Left colon (tissue), 2 donors: ENCODE measurements at places on chromosomes 13 and 19.
A peak's percentile ranks its signal among the peaks of the same experiment; 100 is the strongest.

- DNase-seq: peak; percentile 36
These were observed 1.2 kb downstream of the KL start for GRCh38 chr13:33017323-33017929.

- DNase-seq: no peak
These were observed 10.3 kb downstream of the ACTN4 start for GRCh38 chr19:38657633-38658222.

GRCh38 chr19:18903156-18904037 is 7.4 kb upstream of the CERS1 start:
- no peak for DNase-seq

DNA sequence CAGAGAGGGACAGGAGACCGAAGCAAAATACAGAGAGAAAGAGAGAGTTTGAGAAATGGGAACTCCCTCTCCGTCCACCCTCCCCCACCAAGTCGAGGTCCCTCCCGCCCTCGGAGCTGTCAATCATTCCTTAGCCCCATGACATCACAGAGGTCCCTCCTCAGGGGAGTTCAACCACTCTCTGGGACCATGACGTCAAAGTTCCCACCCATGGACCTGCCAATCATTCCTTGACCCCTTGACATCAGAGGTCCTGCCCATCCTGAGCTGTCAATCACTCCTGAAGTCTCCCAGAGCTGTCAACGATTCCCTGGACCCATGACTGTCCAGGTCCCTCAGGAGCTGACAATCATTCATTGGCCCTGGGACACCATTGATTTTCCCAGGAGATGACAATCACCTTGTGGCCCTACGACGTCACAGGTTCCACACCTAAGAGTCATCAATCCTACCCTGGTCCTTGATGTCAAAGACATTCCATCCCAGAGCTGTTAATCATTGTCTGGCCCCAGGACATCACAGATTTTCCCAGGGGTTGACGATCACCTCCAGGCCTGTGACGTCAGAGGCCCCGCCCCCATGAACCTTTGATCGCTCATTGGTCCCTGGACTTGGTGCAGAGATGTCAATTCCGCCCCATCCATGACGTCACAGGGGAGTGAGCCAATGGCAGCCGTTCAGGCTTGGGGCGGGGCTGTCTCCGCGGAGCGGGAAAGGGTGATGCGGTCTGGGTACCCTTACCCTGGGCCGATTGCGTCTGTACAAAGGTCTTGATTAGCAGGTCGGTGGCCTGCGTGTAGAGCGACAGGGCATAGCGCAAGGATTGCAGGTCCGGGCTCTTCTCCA is 61.7 kb downstream of the COLGALT1 start:
- DNase-seq: no peak

- no peak for DNase-seq
These were observed 28.1 kb downstream of the MPND start for GRCh38 chr19:4371247-4372164.

DNA sequence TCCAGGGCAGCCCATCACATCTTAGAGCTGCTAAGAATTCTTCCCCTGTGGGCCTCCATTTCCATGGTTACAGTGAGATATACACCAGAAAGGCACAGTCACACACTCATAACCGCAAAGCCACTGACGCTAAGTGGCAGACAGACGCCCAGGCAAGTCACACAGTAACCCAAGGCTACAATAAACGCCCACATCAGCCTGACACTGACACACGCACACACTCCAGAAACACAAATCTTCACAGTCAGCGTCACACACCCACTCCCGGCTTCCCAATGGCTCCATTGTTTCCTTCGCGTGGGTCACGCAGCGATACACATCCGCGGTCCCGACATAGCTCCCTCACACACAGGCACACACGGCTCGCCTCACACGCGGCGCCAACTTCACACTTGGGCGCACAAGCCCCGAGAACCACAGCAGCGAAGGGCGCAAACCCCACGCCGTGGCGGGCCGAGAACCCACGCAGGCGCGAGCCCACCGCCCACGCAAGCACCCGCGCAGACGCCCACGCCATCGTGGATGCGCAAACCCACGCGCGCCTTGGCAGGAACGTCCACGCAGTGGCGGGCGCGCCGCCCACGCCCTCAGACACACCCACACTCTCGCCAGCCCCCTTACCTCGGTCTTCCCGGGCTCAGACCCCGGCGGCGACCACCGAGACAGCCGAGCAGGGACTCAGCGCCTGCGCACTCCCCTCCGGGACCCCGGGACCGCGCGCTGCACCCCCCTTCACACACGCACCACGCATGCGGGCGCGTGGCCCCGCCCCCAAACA is at the start of gene ZNF667:
TSS of gene ZNF667 (minus strand) at position 695 of the 778 bp plus-strand sequence. CDS start 14,975 bp downstream, outside the sequence.
- no peak for DNase-seq

DNA sequence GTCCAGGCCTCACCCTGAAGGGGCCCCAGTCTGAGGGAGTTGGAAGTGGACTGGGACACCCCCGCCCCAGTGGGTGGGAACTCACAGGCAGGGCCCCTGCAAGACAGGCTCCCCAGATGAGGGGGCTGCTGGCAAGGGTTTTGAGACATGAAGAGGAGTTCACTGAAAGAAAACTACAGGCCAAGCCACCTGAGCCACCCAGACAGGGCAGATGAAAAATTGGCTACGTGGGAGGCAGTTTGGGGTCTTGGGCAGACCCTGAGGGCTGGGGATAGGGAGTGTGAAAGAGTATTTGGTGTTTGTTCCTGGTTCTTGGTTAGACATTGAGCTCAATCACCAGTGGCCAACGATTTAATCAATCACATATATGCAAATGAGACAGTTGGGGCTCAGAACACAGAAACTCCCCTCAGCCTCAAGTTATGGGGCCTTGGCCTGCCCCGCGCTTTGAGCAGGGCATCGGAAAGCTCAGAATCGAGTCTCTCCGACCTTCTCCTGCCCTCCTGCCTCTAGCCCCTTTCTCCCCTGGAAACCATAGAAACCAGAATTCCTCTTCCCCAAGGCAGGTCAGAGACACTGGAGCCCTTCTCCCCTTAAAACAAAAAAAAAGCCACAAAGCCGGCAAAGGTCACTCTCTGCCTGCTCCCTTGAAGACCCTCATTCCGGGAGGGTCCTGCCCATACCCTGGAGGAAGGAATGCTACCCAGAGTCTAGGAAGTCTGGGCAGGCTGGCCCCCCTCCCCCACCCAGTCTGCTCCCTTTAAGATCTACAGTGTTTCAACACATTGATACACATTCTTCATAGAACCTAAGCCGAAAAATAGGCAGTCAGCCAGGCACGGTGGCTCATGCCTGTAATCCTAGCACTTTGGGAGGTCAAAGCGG is 1.3 kb upstream of the ISYNA1 start:
- DNase-seq: no peak

DNA sequence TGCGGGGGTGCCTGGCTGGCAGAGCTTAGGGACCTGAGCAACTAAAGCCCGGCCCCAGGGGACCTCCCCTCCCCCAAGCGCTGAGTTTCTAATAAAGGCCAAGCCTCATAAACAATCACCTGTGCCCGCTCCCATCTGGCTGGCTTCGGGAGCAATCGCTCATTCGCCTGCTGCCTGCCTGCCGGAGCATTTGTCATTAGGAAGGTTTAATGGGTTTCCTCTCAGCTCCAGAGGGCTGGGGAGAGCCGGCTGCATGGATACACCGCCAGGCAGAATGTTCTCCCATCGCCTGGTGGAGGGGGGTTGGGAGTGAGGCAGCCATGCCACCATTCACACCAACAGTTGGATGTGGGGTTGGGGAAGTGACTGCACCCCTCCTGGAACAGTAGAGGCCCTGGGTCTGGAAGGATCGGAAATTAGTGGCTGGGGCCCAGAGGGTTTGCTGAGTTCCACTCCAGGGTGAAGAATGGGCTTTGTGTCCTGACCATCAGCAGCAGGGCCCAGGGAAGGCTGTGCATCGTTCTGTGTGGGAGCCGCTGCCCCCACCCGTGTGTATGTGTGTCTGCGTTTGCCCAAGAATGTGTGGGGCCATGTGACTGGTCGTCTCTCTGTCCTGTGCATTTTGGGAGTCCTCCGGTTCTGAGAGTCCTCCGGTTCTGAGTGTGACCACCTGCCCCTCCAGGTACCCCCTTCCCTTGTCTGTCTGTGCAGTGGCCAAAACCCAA is 15.3 kb downstream of the PIN1 start:
- no peak for DNase-seq

GRCh38 chr19:29040292-29040691 is 172.7 kb downstream of the UQCRFS1 start:
- no peak for DNase-seq

DNA sequence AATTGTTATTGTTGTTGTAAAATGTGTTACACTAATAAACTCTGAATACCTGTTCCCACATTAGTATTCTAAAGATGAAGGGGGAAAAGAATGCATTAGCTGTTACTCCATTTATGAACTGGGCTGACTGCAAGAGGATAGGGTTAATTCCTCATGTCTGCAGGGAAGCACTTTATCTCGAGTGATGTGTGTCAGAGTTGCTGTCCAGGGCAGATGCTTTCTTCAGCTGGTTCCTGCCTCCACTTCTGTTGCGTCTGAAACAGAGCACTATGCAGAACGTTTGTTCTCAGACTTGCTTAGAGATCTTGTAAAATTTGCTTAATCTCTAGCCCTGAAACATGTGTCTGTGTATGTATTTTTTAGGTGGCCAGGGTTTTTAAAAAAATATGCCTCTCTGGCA is 318.8 kb downstream of the SPRY2 start:
- DNase-seq: no peak

DNA sequence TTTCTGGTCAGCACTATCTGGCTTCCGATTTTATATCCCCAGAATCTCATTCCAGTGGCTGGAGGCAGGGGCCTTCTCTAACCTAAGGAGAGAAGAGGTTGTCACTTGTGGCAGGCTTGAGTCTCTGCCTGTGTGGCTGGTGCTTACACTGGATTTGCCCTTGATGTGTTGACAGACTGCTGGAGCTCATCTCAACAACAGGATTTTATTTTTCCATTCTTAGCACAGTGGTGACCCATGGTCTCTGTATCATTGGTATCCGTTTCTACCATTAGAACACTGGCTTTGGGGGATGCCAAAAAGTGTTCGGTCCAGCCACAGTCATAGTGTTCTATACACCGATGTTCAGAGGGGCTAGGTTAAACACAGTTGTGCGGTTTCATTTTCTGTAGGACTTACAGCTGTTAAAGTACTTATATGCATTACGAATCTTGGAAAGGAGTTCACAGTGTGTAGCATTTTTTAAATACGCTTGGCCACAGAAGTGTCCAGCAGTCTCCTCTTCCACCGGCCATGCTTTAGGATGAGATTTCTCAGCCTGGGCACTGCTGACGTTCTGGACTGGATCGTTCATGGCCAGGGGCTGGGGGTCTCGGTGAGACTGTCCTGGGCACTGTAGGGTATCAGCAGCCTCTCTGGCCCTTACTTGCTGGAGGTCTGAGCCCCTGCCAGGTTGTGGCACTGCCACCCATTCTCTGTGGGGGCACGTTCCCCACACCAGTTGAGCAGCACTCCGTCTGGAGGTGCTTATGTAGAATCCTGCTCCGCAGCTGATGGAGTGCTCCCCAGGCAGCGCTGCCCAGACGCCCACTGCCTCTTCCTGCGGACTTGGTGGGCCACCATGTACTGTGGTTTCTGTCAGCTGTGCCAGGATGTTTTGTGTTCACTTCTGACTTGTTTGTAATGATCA is 41.4 kb upstream of the TEX29 start:
- no peak for DNase-seq

- DNase-seq: peak; percentile 93
These were observed 5.8 kb downstream of the FTL start for GRCh38 chr19:48970923-48971395.

DNA sequence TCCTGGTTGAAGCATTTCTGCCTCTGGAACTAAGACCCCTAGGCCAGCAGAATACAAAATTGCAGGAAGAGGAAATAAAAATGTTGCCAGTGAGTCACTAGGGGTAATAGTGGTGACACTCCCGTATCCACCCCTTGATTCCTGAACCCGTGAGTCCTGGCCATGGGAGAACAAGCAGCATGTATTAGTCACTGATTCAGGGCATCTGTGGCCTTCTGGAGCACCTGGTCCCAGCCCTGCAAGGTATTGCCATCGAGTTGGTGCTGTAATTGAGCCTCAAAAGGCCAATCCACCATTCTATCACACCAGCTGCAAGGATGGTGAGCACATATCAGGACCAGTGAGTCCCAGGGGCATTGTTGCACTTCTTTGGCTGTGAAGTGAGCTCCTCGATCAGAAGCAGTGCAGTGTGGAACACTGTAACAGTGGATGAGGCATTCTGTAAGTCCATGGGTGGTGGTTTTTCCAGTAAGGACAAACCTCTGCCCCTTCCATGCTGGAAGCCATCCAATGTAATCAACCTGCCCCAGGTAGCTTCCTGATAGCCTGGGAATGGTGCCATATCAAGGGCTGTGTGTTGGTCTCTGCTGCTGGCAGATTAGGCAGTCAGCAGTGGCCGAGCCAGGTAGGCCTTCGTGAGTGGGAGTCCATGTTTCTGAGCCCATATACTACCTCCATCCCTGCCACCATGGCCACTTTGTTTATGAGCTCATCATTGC is 39.6 kb downstream of the C1QTNF9 start:
- peak; percentile 74 for DNase-seq

DNA sequence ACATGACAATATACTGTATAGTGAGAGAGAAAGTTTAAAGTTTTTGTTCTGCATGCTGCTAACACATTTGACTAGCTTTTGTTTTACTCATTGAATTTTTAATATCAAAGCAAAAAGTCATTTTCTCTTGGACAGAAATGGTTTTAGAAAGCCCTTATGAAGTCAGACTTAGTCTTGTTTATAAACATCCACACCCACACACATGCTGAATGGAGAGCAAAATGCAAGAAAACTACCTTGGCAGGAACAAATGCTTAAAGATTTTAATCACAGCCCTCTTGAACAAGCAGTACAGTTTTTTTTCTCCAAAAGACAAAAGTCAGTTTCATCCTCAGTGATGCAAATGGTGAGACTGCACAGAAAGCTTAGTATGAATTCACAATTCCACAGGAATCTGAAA is 25.0 kb downstream of the HSPH1 start:
- DNase-seq: no peak

DNA sequence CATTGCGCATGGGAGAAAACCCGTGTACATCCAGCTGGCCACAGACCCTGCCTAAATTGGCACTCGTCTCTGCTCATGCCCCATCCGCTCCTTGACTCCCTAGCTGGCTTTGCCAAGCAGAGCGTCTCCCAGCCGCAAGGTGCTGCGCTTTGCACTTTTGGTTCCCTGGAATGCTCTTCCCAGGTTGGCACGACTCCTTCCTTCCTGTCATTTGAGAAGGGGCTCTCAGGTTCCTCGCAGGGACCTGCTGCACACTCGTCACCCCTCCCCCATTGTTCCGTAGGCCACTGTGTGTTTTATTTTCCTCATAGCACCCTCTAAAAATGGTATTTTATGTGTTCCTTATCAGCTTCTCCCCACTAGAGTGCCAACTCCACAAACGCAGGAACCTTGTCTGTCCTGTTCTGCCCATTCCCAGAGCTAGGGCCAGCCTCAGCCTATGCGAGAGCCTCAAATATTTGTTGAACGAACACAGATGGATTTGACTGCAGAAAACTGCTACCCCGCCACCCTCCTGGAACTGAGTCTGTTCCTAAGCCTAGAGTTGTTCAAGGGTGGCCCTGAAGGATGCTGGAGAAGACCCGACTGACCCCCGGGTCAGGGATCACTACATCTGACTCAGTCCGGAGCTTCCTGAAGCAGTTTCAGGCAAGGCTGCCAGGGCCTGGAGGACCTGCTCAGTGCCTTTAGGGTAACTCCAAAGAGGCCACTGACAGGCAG is 8.4 kb upstream of the CEBPA start:
- DNase-seq: peak; percentile 54
